ENCODE measurements at places on chromosomes 11 and 22.

- DNase-seq: no peak
Measured at GRCh38 chr11:86687185-86687778, 14.9 kb upstream of the ME3 start.

GRCh38 chr11:124359566-124359965, 24.7 kb downstream of the OR8B2 start:
- no peak for DNase-seq

GRCh38 chr11:368414-369335, 624 bp upstream of the B4GALNT4 start:
- DNase-seq: no peak

- DNase-seq: no peak
Measured at GRCh38 chr22:49199224-49199623, 628.4 kb downstream of the BRD1 start.

- no peak for DNase-seq
Measured at GRCh38 chr11:77308838-77309237, 7.4 kb upstream of the GDPD4 start.

Data from stimulated activated CD4-positive, alpha-beta T cell treated with anti-CD3 and anti-CD28 coated beads, Interleukin-12 subunit alpha, Interleukin-12 subunit beta, amount 100 ng/mL, for 24 hours (primary cell).